ENCODE measurements at places on chromosomes 12 and 14.
A peak's percentile ranks its signal among the peaks of the same experiment; 100 is the strongest.

DNA sequence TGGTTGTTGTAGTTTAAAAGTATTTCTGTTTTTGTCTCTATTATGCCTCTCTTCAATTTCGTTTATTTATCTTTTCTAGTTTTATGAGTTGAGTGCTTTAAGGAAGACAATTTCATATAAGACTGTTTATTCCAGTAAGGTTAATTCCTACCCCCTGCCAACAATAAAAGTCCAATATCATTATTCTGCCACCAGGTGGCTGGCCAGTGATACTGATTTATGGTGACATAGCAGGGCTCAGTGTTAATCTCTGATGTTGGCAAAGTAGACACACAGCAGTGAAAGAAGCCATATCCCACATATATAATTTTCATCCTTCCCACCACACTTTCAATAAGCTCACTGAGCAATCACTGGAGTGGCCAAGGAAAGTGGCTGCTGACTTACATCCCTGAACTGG is 69.0 kb upstream of the BMP4 start:
- DNase-seq: no peak

DNA sequence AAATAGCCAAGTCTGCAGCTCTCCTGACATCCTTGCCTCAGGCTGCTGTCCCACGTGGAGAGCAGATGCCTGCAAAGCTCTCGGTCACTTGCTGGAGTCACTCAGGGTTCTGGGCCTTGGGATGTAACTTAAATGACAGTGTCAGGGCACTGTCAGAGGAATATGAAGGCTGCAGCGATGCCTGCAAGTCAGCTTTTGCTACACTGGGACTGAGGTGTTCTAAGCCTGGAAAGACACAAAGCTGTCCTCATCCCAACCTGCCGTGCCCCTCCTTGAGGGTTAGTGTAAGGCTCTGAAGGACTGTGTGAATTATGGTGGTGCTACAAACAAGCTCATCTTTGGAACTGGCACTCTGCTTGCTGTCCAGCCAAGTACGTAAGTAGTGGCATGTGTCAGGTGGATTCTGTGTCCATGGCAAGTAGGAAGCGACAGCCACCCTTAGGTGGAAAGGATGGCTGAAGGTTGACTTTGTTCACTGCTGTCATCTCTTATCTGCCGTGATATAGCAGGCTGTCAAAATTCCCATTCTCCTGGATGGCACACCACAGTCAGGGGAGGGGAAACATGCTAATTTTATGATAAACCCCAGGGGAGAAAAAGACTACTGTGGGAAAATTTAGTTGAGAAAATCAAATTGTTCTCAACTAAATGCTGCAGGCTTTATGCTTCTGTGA is 79.9 kb downstream of the DAD1 start:
- DNase-seq: no peak

DNA sequence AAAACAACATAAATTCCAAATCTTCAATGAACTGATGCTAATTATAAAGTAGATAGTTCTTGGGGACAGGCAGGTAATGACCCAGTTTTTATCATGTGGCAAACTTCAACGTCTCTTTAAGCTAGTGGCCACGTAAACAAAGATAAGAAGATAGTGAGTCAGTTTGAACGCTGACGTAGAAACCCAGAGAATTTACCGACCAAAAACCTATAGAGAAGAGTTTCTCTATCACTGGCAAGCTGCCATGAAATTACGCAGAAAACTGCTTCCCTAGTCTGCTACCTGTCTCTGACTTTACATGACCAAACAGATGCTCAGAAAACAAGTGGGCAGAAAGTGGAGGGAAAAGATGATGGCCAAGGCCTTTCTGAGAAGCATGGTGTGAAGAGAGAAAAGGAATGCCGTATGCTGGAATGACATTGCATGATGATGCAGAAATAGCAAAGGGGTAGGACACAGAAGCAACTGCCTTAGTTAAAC is 136.3 kb downstream of the ITPR2 start:
- DNase-seq: no peak

- DNase-seq: no peak
Observed at GRCh38 chr14:56341766-56342493, 223.7 kb downstream of the PELI2 start.

DNA sequence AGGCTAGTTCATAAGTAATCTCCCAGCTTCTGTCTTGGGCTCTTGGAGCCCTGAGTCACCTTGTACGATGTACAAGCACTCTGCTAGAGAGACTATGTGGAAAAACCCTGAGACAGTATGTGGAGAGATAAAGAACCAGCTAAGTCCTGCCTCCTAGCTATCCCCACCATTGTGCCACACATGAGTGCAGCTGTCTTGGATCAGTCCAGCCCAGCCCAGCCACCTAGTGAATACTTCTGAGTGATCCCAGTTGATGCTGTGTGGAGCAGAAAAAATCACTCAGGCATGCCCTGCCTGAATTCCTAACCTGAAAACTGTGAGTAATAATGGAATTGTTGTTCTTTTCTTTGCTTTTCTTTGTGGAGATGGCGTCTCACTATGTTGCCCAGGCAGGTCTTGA is 5.1 kb upstream of the SERPINA6 start:
- DNase-seq: no peak

DNA sequence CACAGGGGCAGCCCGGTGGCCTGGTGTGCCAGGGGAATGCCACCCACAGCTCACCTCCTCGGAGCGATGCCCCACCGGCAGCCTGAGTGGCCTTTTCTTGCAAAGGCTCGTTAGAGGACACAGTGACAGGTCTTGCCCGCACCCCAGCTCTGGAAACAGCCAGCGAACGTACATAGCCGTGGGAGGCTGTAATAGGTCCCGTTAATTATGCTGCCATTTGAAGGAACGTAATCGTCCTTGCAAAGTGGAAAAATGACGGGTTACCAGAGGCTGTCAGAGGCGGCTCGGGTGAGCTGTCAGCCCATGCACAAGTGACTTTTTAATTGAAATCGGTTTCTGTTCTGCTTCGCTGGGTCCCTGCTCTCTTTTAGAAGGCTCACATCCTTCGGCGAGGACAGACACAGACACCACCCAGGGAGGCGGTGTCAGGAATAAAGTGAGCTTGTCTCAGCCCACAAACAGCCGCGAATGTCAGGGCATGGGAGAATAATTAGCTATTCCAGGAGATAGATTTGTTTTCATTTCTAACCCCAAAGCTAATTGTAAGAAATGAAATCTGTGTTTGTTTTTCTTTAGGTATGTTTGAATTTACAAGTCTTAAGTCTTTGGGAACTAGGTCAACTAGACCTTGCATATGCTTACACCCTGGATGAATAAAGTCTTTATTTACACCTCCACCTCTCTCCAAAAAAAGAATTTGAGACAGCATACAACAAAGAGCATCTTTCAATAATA is 77.2 kb upstream of the RFLNA start:
- no peak for DNase-seq

DNA sequence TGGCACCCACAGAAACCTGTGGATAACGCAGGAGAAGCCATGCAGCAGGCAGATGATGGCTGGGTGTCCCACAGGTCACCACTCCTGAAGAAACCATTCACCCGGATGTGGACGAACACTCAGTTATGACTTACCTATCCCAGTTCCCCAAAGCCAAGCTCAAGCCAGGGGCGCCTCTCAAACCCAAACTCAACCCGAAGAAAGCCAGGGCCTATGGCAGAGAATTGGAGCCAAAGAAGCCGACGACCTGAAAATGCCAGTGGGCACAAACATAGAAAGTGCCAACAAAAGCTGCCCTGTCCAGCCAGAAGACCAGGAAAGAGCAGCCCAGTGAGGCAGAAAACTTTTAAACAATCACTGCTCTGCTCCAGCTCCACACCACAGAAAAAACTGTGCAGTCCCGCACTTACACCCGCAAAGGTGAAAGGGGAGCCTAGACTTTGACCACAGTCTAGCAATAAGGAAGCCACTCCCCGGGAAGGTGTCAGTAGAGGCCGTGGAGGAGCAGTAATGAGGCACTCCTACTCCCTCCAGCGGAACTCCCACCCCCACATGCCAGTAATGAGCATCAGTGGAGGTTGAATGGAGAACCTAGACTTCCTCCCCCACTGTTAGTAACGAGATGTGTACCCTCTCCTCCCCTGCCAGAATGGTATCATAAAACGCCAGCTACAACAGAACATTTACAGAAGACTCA is 6.0 kb upstream of the ACVRL1 start:
- DNase-seq: no peak

DNA sequence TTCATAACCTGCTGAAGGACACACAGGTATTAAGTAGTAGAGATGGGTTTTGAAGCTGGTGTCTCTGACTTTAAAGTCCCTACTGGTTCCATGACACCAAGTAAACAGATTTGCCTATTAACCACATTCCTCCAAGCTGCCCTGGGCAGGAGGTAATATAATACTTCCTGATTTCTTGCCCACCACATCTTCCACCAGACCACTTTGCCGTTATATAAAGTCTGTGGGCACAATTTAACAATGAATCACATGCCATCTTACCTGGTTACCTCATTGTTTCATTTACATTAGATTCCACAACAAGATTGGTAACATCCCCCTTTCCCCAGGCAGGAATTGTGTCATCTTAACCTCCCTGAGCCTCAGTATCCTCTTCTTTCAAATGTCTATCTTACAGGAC is 900 bp upstream of the LRRC23 start:
- DNase-seq: no peak

- DNase-seq: peak; percentile 11
Observed at GRCh38 chr12:53750812-53751335, 905 bp downstream of the CISTR start.

- no peak for DNase-seq
Observed at GRCh38 chr12:66915306-66915904, 236.5 kb upstream of the GRIP1 start.

DNA sequence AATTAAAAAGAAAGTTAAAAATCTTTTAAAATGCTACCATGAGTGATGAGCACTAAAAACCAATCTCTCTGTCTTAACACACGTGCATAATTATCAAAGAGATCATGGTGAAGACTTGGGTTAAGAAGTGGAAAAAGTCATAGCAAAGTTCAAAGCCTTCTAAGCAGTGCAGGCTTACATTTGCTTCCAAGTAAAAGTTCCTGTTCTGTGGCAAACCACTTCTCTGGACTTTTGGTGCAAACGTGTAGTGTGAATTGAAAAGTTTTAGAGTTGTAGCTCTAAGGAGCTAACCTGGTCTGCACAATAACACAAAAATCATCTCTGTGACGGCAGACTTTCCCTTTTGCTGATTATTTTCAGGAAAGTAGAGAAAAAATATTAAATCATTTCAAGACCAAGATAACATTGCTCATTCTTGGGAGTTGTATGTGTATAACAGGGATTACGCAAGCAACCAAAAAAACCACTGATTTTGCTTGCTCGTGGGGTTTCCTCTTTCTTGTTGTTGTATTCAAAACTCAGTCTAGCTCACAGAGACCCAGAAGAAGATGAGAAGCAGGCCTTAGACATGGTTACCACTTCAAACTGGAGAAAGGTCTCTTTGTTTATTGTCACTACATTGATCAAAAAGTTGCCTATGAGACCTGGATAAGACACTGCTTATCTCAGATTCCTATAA is 2.3 kb upstream of the GLIPR1 start:
- no peak for DNase-seq

DNA sequence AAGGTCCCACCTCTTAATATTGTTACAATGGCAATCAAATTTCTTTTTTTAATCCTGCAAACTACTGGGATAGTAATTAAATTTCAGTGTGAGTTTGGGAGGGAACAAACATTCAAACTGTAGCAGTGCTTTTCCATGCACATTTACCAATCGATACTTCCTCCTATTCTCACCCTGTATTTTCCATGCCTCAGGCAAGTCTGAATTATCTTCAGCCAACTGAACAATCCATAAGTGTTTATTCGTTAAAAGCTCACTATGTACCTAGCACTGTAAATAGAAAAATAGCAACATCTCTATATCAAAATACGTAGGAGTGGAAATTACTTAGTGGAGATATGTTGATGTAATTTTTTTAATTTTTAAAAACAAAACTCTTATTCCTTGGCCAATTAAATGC is 43.5 kb downstream of the CCDC177 start:
- DNase-seq: no peak

DNA sequence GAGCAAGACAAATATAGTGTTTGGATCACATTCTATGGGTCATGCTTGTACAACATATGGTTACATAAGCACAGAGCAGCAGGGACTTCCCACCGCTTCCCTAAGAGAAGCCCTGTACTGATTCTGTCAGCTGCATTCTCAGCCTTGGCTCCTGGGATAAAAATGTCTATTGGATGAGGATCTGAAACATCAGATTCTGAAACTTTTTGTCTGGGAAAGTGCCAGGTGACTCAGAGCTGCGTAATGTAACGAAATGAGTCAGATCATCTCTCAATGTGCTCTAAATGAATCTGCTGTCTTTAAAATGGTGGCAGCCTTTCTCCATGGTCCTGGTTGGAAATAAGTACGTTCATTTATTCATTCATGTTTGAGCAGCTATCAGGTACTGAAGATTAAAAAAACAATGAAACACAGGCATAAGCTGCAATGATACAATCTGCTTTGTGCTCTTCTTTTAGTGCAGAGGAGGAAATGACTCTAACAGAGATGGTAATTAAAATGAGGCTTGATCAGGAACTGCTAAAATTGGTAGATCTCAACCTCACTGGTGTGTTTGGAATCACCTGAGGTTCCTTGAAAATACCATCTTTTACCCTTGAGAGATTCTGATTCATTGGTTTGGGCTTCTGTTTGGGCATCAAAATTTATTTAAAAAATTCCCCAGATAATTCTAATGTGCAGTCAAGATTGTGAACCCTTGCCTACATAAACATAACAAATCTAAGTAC is 99.1 kb upstream of the NAP1L1 start:
- DNase-seq: no peak

DNA sequence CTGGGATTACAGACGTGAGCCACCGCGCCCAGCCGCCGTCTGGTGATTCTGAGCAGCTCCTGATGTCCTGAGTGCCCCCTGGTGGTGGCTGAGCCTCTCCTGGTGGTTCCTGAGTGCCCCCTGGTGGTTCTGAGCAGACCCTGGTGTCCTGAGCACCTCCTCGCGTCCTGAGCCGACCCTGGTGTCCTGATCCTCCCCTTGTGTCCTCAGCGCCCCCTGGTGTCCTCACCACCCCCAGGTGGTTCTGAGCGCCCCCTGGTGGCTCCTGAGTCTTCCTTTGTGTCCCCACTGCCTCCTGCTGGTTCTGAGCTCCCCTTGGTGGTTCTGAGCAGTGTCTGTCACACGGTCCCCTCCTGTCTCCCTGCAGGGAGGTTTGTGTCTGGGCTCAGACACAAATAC is 1304.9 kb downstream of the TMEM121 start:
- peak; percentile 35 for DNase-seq

GRCh38 chr14:99028521-99028920 is 243.5 kb downstream of the BCL11B start:
- no peak for DNase-seq

DNA sequence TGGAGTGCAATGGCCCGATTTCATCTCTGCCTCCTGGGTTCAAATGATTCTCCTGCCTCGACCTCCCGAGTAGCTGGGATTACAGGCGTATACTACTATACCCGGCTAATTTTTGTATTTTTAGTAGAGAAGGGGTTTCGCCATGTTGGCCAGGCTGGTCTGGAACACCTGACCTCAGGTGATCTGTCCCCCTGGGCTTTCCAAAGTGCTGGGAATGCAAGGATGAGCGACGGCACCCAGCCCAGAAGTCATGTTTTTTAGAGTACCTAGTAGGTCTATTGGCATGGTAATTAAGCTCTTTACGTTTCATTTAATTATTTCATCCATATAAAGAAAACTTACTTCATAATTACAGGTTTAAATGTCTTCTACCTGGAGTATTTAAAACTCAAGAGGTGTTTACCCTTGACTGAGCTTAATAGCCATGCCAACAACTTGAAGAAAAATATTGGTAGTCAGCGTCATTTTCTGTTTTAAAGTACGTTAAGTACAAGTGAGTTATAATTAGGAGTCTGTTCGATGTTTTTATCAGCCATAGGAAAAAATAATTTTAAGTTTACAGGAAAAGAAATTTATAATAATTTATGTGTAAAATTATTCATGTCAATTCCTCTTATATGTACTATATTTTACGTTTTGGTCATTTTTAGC is 4.0 kb downstream of the TMPO start:
- no peak for DNase-seq

GRCh38 chr14:101916816-101917412 is 47.5 kb upstream of the DYNC1H1 start:
- no peak for DNase-seq

All from T-helper 9 cell (primary cell).